ENCODE measurements at places on chromosomes 3 and 15.

DNA sequence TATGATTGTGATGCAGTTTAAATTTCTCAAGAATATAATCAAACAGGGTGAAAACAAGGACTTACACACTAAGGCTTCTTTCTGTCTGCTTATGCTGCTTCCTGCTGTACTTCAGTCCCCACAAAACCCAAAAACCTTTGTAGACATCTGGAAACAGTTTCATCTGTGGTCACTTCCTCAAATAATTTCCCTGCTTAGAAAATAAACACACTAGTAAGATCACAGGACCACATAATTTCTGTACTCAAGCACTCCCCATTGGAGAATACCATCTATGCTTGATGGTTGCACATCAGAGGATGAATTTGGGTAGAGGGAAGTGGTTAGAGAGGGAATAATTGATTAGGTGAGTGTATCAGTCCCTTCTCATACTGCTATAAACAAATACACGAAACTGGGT is 266.2 kb downstream of the LSAMP start:
- H3K36me3 ChIP-seq = no peaks in the 10 kb centered on the region
- H3K4me3 ChIP-seq = no peak overlapping the region
- no peaks in the 10 kb centered on the region for H3K4me1 ChIP-seq
- no peaks in the 10 kb centered on the region for H3K27me3 ChIP-seq
- H3K27ac ChIP-seq = no peak overlapping the region
- DNase-seq = no peak

- H3K27me3 ChIP-seq = no peaks in the 10 kb centered on the region
- no peak overlapping the region for H3K27ac ChIP-seq
Measured at GRCh38 chr3:182083112-182083511, 371.4 kb downstream of the SOX2 start.

- no peak for DNase-seq
- H3K36me3 ChIP-seq = no peaks in the 10 kb centered on the region
- no peaks in the 10 kb centered on the region for H3K4me1 ChIP-seq
- H3K27me3 ChIP-seq = no peaks in the 10 kb centered on the region
- H3K27ac ChIP-seq = no peak overlapping the region
Measured at GRCh38 chr3:197368821-197369220, 70.4 kb upstream of the DLG1 start.

DNA sequence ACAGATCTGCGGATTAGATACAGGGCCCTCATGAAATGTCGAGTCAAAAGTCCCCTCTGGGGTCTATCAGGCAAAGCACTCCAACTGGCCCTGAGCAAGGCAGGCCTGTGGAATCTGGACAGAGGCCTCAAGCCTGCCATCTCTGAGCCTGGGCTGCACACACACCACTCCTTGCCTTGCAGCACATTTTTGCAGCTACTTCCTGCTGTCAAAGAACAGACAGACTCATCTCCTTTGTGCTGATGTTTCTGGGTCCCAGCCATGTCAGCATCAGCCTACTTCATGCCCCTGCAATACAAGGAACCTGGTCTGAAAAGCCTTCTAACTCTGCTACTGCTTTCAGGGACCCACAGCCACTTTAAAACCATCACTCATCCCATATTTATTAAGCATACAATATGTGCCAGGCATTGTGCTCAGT is 60.6 kb upstream of the IL12A start:
- H3K4me1 ChIP-seq = no peaks in the 10 kb centered on the region
- no peak overlapping the region for H3K4me3 ChIP-seq
- H3K36me3 ChIP-seq = no peaks in the 10 kb centered on the region
- H3K27me3 ChIP-seq = no peaks in the 10 kb centered on the region
- DNase-seq = no peak
- H3K27ac ChIP-seq = no peak overlapping the region

- no peaks in the 10 kb centered on the region for H3K27me3 ChIP-seq
- H3K4me3 ChIP-seq = no peak overlapping the region
- no peak for DNase-seq
- peaks cover 7% of the 10 kb centered on the region for H3K4me1 ChIP-seq
Measured at GRCh38 chr3:4409971-4410573, 57.0 kb downstream of the SUMF1 start.

GRCh38 chr15:26838742-26839460 is 28.0 kb upstream of the GABRA5 start:
- no peak for DNase-seq
- H3K36me3 ChIP-seq = no peaks in the 10 kb centered on the region
- H3K4me1 ChIP-seq = no peaks in the 10 kb centered on the region
- no peak overlapping the region for H3K4me3 ChIP-seq
- H3K27ac ChIP-seq = no peak overlapping the region
- no peaks in the 10 kb centered on the region for H3K27me3 ChIP-seq

DNA sequence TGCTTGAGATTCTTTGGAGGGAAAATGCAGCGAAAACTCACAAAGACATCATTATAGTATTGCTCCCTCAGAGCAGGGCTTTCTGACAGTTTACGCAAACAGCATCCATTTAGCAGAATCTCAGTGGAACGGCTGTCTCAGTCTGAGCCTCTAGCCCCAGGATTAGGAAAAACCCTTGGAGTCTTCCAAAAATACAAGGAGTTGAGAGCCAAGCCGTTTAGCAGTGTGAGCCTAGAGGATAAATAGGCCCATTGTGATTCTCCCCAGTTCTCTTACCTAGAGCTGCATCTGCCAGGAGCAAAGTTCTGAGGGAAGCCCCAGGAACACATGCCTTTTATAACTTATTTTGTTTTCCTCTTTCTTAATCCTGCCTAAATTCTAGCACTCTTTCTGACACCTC is 359.6 kb downstream of the NTRK3 start:
- peaks cover 5% of the 10 kb centered on the region for H3K27me3 ChIP-seq
- H3K4me1 ChIP-seq = no peaks in the 10 kb centered on the region
- DNase-seq = no peak
- no peak overlapping the region for H3K27ac ChIP-seq
- H3K4me3 ChIP-seq = no peak overlapping the region

- no peaks in the 10 kb centered on the region for H3K36me3 ChIP-seq
- H3K27ac ChIP-seq = no peak overlapping the region
- H3K27me3 ChIP-seq = no peaks in the 10 kb centered on the region
- no peaks in the 10 kb centered on the region for H3K4me1 ChIP-seq
Measured at GRCh38 chr3:6962801-6963200, 101.9 kb downstream of the GRM7 start.

- peaks cover 6% of the 10 kb centered on the region for H3K27me3 ChIP-seq
- no peak overlapping the region for H3K27ac ChIP-seq
- no peak for DNase-seq
- no peaks in the 10 kb centered on the region for H3K36me3 ChIP-seq
- no peak overlapping the region for H3K4me3 ChIP-seq
Measured at GRCh38 chr3:133042778-133043177, 4.6 kb downstream of the TMEM108 start.

GRCh38 chr15:68469162-68470048 is 37.4 kb upstream of the ITGA11 start:
- no peak for DNase-seq
- no peak overlapping the region for H3K27ac ChIP-seq
- no peak overlapping the region for H3K4me3 ChIP-seq
- no peaks in the 10 kb centered on the region for H3K36me3 ChIP-seq

GRCh38 chr15:91099995-91100813 is at the start of gene SV2B:
SV2B (plus strand) TSS chr15:91100257; CDS start chr15:91226264, 126,007 bp downstream.
- no peaks in the 10 kb centered on the region for H3K36me3 ChIP-seq
- H3K27ac ChIP-seq = no peak within 1 kb of the TSS
- H3K4me3 ChIP-seq = peak within 1 kb of the TSS; percentile 0
- H3K4me1 ChIP-seq = peaks cover 12% of the 10 kb centered on the region
- DNase-seq = no peak

DNA sequence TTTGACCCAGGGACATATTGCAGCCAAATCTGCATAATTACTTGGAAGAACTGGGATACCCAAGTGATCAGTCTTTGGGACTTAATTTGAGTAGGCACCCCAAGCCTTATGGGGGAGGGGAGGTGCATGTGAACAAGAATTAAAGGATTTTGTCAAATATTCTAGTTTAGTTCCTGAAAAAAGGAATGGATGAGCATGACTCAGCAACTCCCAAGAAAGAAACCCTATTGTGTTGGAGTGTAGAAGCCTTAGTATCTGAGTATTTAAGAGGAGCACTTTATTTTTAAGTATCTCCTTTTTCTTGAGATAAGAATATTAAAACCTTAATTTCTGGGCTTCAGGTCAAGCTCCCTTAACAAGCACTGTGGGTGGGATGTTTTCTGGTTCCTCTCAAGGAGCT is 222.4 kb downstream of the CD47 start:
- H3K36me3 ChIP-seq = no peaks in the 10 kb centered on the region
- no peaks in the 10 kb centered on the region for H3K27me3 ChIP-seq
- no peak for DNase-seq
- no peaks in the 10 kb centered on the region for H3K4me1 ChIP-seq
- H3K27ac ChIP-seq = no peak overlapping the region
- no peak overlapping the region for H3K4me3 ChIP-seq

- H3K36me3 ChIP-seq = no peaks in the 10 kb centered on the region
- H3K27me3 ChIP-seq = no peaks in the 10 kb centered on the region
- peak overlapping the region; percentile 63 for H3K4me3 ChIP-seq
- H3K4me1 ChIP-seq = peaks cover 2% of the 10 kb centered on the region
Measured at GRCh38 chr15:92807971-92808571, 92.1 kb upstream of the CHD2 start.

- no peak overlapping the region for H3K27ac ChIP-seq
- no peaks in the 10 kb centered on the region for H3K27me3 ChIP-seq
- peaks cover 1% of the 10 kb centered on the region for H3K4me1 ChIP-seq
- no peak for DNase-seq
- no peak overlapping the region for H3K4me3 ChIP-seq
Measured at GRCh38 chr3:6180171-6180570, 680.7 kb upstream of the GRM7 start.

DNA sequence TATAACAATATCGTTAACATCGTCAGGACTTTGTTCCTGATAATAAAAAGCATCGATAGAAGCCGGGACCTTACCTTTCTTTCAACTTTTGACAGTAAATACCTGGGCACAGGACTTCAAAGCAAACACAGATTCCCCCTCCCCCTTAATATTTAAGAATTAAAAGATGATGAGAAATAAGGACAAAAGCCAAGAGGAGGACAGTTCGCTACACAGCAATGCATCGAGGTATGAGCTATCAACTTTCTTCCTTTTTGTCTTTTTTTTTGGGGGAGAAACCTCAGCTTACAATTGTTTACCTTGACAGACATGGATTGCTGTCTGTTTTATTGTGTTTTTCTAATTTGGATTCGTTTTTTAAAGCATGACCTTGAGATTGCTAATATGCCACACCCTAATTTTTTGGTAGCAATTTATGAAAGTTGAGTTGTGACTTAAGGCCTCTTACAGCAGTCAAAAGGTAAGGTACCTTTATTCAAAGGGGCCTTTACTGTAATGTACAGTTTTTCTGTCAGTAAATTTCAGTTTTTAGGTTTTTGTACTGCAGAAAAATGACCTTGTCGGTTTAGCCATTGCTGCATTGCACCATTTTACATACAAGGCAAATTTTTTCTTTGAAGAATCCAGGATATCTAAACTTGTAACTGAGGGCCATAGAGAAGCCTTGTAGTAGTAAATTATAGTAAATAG is 1.1 kb downstream of the CHD2 start:
- no peak for DNase-seq
- peak overlapping the region; percentile 87 for H3K4me3 ChIP-seq
- no peaks in the 10 kb centered on the region for H3K4me1 ChIP-seq
- H3K27me3 ChIP-seq = no peaks in the 10 kb centered on the region
- peaks cover 15% of the 10 kb centered on the region for H3K36me3 ChIP-seq

DNA sequence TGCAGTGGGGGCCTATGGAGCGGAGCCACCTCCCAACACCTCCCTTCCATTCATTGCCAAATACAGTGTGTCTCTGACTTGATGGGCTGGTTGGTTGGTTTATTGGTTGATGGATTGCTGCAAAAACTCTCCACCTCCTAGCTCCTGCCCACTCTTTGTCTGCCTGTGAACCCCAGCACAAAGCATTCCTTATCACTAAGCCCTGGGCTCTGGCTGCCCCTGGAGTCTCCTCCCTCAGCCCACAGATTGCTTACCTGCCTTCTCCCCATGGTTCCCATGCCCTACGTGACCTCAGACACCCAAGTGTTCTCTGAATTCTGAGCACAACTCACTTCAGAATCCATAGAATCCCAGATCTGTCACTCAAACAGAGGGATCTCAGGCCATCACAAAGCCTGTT is 139.1 kb upstream of the TPM1 start:
- H3K36me3 ChIP-seq = no peaks in the 10 kb centered on the region
- H3K27ac ChIP-seq = no peak overlapping the region
- no peak for DNase-seq
- no peaks in the 10 kb centered on the region for H3K4me1 ChIP-seq
- H3K27me3 ChIP-seq = no peaks in the 10 kb centered on the region
- H3K4me3 ChIP-seq = no peak overlapping the region

DNA sequence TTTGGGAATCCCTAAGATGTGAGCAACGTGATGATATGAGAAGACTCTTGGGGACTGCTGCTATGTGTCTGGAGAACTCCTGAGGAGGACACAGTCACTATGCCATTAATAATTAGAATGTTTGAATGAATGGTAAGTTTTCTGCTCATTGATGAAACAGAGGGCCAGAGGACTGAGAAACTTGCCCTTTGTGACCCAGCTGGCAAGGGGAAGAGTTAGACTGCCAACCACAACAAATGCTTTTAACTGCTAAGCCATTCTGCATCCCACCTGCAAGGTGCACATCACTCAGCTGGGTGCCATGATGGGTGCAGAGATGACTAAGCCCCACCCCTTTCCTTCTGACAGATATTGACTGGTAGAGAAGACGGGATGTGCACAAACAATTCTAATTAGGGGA is 249.6 kb downstream of the THRB start:
- no peak overlapping the region for H3K27ac ChIP-seq
- no peaks in the 10 kb centered on the region for H3K36me3 ChIP-seq
- DNase-seq = no peak
- H3K27me3 ChIP-seq = no peaks in the 10 kb centered on the region
- H3K4me3 ChIP-seq = no peak overlapping the region
- H3K4me1 ChIP-seq = peaks cover 3% of the 10 kb centered on the region

DNA sequence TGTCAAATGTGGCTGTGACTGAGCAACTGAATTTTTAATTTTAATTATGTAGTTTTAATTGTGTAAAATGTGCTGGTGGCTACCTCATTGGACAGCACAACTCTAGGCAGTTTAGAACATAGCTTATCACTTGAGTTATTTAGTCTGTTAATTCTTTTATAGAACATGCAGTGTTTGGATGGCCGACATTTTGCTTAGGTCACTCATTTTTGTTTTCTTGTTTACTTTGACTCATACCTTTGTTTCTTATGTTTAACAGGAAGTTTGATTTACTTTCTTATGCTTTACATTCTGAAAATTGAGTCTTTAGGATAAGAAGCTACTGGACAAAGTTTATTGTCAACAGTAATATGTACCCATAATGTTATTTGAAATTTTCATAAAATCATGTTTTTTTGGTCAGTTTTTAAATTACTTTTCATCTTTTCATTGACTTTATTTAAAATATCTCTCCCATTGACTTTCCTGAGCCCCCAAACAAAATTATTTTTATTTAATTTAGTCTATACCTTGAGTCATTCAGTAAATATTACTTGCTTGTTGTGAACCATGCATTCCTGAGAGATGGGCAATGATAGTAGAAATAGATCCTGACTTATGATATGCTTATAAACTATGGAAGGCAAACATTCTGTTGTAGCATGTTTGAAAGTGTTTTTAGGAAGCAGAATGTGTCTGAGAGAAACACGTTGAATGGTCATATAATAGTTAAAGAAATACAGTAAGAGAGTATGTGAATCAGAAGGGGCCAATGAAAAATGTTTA is 60.6 kb downstream of the TCF12 start:
- H3K4me1 ChIP-seq = peaks cover 5% of the 10 kb centered on the region
- no peak overlapping the region for H3K4me3 ChIP-seq
- H3K27me3 ChIP-seq = no peaks in the 10 kb centered on the region
- no peak overlapping the region for H3K27ac ChIP-seq

GRCh38 chr3:94171954-94172353 is 109.1 kb downstream of the NSUN3 start:
- no peak overlapping the region for H3K27ac ChIP-seq
- no peak overlapping the region for H3K4me3 ChIP-seq
- no peaks in the 10 kb centered on the region for H3K4me1 ChIP-seq
- DNase-seq = no peak
- H3K36me3 ChIP-seq = no peaks in the 10 kb centered on the region
